ENCODE measurements at places on chromosomes 12 and 14. TPM values are rescaled to one million over a fixed set of nuclear protein-coding genes. Genes with fewer than 3 reads are reported as not detected.
A peak's percentile ranks its signal among the peaks of the same experiment; 100 is the strongest.

DNA sequence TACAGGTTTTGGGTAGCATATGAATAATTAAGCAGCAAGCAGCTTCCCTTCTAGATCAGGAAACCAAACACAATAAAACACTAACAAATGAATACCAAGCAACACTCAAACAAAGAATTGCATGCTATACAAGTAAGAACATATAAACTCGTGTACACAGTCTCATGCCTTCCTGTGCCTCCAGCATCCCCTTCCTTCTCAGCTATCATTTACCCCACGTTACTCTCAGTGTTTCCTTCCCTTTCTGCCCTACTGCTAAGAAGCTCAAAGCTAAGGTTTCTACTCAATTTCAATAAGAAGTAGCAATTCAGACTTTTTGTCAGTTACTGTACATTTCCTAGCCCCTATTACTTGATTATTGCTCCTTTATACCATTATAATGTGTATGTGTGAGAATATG lies 81.0 kb downstream of the DUSP16 start:
- DNase-seq: no peak

DNA sequence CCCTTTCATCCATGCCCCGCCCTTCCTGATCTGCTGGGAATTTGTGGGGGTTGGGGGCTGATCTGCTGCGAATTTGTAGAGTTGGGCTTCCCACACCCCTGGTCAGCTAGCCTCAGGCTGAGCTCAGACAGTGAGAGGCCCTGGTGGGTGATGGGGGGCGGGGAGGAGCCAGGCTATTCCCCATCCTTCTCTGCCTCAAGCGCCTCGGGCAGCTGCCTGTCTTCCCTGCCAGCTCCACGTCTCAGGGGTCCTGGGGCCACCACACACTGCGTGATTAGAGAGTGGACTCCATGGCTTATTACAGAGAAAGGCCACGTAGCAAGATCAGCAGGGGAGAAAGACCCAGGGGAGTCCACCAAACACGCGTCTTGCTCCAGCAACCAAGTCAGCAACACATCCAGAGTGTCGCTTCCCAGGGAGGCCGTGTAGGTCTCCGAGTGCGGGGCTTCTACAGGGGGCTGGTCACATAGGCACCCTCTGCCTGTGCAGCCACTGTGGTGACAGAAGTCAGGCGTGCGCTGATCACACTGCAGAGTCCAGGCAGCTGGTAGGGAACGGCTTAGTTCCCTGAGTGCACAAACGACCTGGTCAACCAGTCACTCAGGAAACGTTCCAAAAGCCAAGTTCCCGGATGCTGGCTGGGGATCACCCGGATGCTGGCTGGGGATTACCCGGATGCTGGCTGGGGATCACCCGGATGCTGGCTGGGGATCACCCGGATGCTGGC lies 254.4 kb upstream of the SFSWAP start:
- DNase-seq: no peak

- DNase-seq: no peak
Measured at GRCh38 chr12:65993781-65994180, 136.8 kb downstream of the LLPH start.

- no peak for DNase-seq
Measured at GRCh38 chr14:103126873-103127304, 3.6 kb downstream of the TNFAIP2 start.

DNA sequence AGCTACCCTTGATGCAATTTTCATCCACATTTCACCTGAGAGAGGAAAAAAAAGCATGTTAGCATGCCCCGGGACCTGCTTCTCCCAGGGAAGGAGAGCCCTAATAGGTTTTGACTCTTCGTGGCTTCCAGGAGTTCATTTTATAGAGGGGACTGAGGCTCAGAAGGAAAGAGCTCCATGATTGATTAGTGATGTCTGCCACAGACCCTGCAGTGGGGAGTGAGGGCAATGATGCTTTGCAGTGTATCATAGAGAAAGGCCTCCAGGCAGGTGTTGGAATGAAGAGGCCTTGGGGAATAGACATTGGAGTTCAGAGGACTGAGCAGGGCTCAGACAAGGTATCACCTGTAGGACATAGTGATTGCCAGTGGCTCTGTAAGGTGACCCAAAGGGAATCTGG lies 41.5 kb downstream of the RNFT2 start:
- DNase-seq: no peak

GRCh38 chr14:50862036-50862570 lies 9.8 kb upstream of the ABHD12B start:
- DNase-seq: no peak

- no peak for DNase-seq
Measured at GRCh38 chr14:80669426-80669825, 272.1 kb downstream of the CEP128 start.

- no peak for DNase-seq
Measured at GRCh38 chr14:98501335-98501734, 770.7 kb downstream of the BCL11B start.

DNA sequence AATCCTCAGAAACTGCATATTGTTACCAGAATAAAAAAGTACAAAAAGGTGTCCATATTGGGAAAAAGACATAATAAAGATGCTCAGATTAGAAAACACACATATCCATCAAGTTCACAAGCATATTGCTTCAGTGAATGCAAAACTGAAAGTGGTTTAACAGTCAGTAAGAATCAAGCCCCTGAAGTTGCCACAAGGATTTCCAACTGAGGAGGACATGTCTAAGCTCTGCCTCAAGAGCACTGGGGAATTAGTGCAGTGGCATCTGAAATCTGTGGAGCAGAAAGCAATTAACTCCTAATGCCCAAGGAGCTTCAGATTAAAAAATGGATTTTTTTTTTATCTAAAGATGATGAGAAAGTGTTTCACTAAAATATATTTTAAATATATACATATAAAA lies 113.2 kb downstream of the DENND5B start:
- DNase-seq: no peak

- DNase-seq: no peak
Measured at GRCh38 chr14:36132826-36133225, 43.7 kb downstream of the PTCSC3 start.

- DNase-seq: no peak
Measured at GRCh38 chr12:15444523-15444922, 122.2 kb downstream of the PTPRO start.

GRCh38 chr14:72851635-72852034 lies 42.3 kb downstream of the DPF3 start:
- DNase-seq: no peak

- DNase-seq: no peak
Measured at GRCh38 chr14:75980856-75981255, 939 bp downstream of the TGFB3 start.

DNA sequence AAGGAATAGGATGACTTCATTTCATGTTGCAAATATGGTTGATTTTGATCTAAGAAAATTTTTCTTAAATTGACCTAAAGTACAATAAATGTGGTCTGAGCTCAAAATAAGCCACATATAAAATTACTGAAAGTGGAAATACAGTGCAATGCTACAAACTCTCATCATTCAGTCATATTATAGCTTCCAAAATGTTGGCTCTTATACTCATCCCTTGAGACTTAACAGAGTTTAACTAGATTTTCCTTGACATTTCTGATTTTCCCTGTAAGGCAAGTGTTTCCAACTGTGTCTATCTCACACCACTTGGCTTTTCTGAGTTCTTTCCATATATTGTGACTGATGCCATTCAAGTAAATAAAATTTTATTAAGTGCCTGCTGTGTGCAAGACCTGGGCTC lies 123.7 kb upstream of the NTF3 start:
- DNase-seq: no peak

GRCh38 chr14:68719634-68720384 lies 73.1 kb downstream of the ZFP36L1 start:
- DNase-seq: no peak

- DNase-seq: no peak
Measured at GRCh38 chr12:105330931-105331804, 677 bp downstream of the C12orf75 start.

DNA sequence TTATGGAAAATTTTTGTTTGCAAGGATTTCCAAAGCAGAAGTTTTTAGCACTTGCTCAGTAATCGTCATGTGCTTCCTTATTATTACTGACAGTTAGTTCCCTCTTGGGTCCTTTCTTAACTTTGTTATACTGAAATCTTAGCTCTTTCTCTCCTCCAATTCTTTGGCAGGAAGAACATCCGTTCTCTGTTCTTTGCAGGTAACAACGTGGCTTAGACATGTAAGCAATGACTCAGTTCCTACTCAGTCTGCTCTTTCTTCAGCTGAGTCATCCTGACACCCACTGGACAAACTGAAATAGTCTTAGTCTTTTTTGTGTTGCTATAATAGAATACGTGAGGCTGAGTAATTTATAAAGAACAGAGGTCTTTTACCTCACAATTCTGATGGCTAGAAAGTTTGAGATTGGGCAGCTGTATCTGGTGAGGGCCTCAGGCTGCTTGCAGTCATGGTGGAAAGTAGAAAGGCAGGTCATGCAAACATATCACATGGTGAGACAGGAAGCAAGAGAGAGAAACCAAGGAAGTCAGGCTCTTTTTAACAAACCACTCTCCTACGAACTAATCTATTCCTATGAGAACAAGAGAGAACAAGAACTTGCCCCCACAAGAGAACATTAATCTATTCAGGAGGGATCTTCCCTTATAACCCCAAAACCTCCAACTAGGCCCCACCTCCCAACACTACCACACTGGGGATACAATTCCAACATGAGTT lies 49.2 kb downstream of the TESPA1 start:
- DNase-seq: peak; percentile 62

DNA sequence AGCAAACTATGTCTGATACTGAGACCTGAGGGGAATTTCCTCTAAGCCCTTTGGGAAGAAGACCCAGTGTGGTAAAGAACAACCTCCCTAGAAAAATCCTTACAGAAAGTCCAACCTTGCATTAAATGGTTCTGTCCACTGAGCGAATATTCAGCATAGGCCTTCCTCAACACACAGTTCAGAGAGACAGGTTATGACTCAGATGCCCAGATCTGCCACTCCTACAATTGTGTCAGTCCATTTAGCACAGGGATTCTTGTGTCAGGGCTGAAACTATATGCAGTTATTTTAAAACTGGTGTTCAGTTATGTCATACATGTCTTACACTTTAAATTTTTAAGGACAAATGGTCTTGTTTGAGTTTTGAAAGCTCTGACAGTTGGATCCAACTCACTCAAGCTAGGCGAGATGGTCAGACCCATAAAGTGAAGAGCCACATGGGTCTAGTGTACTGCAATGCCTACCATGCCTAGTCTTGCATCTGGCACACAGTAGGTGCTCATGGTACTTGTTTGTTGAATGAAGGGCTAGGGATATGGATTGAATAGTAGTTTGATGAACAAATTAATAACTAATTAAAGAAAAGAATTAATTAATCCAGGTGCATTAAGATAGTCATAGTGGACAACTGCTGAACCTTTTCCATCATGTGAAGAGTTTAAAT lies 207.5 kb upstream of the PWP1 start:
- DNase-seq: no peak

GRCh38 chr14:52703225-52703624 lies 3.8 kb upstream of the PSMC6 start:
- no peak for DNase-seq

DNA sequence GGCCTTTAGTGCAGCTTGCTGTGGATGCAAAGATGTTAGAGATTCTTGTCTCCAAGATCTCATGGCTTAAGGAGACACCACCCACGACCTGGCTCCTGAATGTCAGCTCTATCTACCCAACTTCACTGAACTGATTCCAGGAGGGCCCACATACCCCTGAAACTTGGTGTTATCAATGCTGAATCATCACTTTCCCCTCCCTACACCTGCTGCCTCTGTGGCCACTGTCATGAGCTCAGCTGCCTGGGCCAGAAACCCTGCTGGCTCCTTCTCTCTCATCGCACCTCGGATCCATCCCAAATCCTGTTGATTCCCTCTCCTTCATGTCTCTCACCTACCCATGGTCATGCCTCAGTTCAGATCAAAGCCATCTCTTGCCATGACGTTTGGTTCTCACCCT lies 15.1 kb upstream of the LHX5 start:
- no peak for DNase-seq

DNA sequence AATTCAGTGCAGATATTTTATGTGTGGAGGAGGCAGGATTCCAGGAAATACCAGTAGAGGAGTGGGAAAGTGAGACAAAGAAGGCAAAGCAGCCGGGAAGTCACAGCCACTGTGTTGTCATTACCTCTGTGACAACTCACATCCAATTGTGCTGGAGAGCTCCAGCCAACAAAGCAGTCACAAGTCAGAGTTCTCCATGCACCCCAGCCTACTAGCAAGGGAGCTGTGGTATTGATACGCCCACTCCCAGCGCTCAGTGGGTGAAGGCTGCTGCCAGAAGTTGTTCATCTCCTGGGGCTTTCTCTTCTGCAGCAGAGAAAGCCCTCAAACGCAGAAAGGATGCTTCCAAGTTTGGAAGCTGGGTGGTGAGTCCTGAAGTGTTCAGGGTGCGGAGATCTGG lies 93.9 kb downstream of the DICER1 start:
- DNase-seq: no peak

- DNase-seq: no peak
Measured at GRCh38 chr12:24600551-24600950, 348.4 kb downstream of the BCAT1 start.

DNA sequence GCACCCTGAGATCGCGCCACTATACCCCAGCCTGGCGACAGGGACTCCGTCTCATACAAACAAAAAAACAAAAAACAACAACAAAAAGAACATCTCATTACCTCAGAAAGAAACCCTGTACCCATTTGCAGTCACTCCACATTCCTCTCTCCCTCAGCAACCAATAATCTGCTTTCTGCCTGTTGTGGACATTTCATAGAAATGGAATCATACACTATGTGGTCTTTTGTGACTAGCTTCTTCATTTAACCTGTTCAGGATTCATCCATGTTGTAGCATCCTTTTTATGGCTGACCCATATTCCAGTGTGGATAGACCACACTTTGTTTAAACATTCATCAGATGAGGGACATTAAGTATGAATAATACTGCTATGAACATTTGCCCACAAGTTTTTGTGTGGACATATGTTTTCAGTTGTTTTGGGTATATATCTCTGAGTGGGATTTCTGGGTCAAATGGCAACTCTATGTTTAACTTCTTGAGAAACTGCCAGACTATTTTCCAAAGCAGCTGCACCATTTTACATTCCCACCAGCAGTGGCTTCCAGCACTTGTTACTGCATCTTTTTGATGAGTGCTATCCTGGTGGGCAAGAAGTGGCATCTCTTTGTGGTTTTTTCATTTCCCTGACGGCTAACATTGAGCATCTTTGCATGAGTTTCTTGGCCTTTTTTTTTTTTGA lies 5.9 kb upstream of the RCOR1 start:
- DNase-seq: no peak

DNA sequence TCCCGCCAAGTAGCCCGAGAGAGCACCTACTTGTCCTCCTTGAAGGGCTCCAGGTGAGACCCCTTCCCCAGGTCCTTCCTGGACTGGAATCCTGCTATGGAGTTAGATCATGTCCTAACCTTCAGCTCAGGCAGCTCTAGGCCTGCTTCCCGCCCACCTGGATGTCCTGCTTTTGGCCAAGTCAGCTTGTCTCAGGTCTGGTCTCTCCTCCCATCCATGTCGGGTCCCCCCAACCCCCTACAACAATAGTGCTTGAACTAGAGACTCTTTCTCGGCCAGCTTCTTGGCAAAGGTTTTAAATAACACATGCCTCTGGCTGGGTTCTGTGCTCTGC lies 3.6 kb downstream of the NAB2 start:
- DNase-seq: no peak

CCDC196 gene
- total RNA-seq: not detected

KLRC3 gene
- total RNA-seq: not detected

OR4K13 gene
- not detected for total RNA-seq

RNU4-1 gene
- total RNA-seq: under 0.01 TPM

FERMT2 gene
- total RNA-seq: 101 TPM

IL26 gene
- total RNA-seq: not detected

NGB gene
- total RNA-seq: not detected

DCN gene
- 16.2 TPM for total RNA-seq

SLC35E3 gene
- total RNA-seq: 1.1 TPM

CCDC177 gene
- not detected for total RNA-seq

PROX2 gene
- not detected for total RNA-seq
